Activated CD4-positive, alpha-beta T cell treated with anti-CD3 and anti-CD28 coated beads, Interleukin-2, amount 10 ng/mL, durations not matched to agents 24 days and 14 days (primary cell): ENCODE measurements at places on chromosomes 3 and 15. TPM values are rescaled to one million over a fixed set of nuclear protein-coding genes. Genes with fewer than 3 reads are reported as not detected.
A peak's percentile ranks its signal among the peaks of the same experiment; 100 is the strongest.

Gene GPR160
- total RNA-seq = 3.4 and 3.6 TPM in 2 replicates

GRCh38 chr15:60649845-60650548, 171.1 kb upstream of the ICE2 start:
- H3K27me3 ChIP-seq = no peaks in the 10 kb centered on the region
- H3K27ac ChIP-seq = peak overlapping the region; percentile 86
- H3K36me3 ChIP-seq = no peaks in the 10 kb centered on the region
- peak; percentile 86 for DNase-seq
- H3K4me3 ChIP-seq = peak overlapping the region; percentile 75
- H3K4me1 ChIP-seq = peaks cover 44% of the 10 kb centered on the region

- H3K27ac ChIP-seq = no peak overlapping the region
- H3K27me3 ChIP-seq = no peaks in the 10 kb centered on the region
- DNase-seq = no peak
- peaks cover 42% of the 10 kb centered on the region for H3K36me3 ChIP-seq
- peaks cover 9% of the 10 kb centered on the region for H3K4me1 ChIP-seq
Observed at GRCh38 chr3:142530296-142530695, 48.2 kb downstream of the ATR start.

DNA sequence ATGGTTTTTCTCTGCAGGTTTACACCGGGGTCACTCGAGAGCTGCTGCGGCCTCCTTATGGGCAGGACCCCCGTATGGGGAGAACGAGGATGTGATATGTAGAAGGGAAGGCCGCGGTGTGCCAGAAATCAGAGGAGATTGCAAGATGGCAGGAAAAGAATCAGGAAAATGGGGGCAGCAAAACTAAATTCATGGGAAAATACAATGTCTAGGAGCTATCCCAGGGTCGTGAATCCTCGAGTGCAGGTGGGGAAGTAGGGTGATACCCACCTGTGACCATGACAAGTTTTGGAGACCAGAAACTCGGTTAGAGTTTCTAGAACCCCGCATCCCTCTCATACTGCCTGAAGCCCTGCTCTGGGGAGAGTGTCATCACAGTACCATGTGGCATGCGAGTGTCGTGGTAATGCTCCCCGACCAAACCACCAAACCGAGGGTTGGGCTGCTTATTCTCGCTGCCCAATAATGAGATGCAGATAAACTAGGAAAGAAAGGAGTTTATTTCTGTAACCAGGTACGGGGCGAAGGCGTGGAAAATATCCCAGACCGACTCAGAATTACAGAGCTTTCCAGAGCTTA, 781 bp downstream of the TRNT1 start:
- H3K36me3 ChIP-seq = peaks cover 41% of the 10 kb centered on the region
- peak; percentile 71 for DNase-seq
- H3K4me3 ChIP-seq = peak overlapping the region; percentile 100
- peaks cover 24% of the 10 kb centered on the region for H3K4me1 ChIP-seq

DNA sequence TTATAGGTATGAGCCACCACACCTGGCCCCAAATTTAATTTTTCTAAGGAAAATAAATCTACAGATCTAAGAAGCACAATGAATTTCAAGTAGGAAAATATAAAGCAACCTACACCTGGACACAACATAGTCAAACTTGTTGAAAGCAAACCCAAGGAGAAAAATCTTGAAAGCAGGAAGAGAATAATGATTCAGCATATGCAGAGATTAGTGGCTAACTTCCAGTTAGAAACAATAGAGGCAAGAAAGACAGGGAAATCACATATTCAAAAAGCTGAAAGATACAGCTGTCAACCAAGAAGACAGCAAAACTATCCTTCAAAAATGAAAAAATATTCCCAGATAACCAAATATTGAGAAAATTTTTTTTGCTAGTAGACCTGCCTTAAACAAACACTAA, 49.4 kb downstream of the ZNF148 start:
- H3K27ac ChIP-seq = no peak overlapping the region
- peaks cover 42% of the 10 kb centered on the region for H3K36me3 ChIP-seq
- H3K4me1 ChIP-seq = peaks cover 2% of the 10 kb centered on the region
- H3K4me3 ChIP-seq = no peak overlapping the region

GRCh38 chr15:34023907-34024306, 15.1 kb downstream of the AVEN start:
- no peaks in the 10 kb centered on the region for H3K27me3 ChIP-seq
- H3K27ac ChIP-seq = no peak overlapping the region
- no peak for DNase-seq
- H3K4me1 ChIP-seq = peaks cover 4% of the 10 kb centered on the region
- H3K4me3 ChIP-seq = no peak overlapping the region
- H3K36me3 ChIP-seq = peaks cover 12% of the 10 kb centered on the region
